ENCODE measurements at places on chromosomes 12 and 14.

GRCh38 chr14:101230161-101230850 lies 326.8 kb upstream of the RTL1 start:
- no peak for DNase-seq

DNA sequence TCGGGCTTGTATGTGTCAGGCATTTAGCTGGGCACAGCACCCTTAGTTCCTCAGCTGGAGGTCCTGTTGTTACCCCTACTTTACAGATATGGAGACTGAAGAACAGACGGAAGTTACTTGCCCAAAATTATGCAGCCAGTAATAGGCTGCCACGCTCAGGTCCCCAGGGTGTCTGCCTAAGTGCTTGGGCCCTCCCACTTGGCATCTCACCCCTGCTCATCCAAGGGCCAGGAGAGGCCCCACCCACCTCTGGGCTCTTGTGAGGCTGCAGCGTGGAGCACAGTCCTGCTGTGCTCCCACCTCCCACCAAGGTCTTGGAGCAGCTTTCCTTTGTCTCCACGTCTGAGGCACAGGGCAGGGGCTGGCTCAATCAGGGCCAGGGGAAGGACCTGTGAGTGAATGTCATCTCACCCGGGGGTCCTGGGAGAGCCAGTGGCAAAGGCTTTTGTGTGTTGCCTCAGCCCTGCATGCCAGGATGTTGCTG lies 64.6 kb downstream of the BEGAIN start:
- DNase-seq: no peak

GRCh38 chr14:81268016-81268416 lies 47.3 kb upstream of the GTF2A1 start:
- no peak for DNase-seq

GRCh38 chr12:67422081-67422480 lies 152.9 kb downstream of the CAND1 start:
- no peak for DNase-seq

GRCh38 chr12:12087693-12088034 lies 16.9 kb downstream of the BCL2L14 start:
- no peak for DNase-seq

DNA sequence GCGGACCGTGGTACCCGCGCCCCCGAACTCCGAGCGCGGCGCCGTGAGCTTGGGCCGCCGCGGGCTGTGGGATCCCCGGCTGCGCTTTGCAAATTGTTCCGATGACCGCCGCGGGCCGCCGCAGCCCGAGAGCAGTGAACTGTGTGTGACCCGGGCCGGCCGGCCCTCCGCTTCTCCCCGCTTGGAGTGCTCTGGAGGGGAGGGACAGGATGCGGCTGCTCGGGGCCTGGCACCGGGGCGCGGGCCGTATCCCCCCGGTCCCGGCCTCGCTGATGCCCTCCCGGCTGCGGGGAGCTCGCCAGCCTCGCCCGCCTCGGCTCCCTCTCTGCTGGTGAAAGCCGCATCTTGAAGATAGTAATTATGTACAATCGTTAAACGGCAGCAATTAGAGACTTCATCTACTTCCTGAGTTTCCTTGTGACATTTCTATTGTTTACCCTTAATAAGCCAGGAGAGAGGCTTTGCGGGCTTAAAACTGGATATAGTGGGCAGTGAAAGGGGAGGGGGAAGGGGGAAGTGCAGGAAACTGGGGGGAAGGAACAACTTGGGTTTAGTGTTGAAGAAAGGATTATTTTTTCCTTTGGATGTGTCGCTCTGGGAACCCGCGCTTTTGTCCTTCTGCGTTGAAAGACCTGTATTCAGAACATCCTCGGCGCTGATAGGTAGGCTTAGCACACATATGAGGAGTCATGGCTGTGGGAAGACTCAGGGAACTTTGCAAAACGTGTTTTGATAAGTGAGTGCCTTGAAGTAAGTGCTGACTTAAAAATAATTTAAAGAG lies 1.2 kb downstream of the PELI2 start:
- no peak for DNase-seq

DNA sequence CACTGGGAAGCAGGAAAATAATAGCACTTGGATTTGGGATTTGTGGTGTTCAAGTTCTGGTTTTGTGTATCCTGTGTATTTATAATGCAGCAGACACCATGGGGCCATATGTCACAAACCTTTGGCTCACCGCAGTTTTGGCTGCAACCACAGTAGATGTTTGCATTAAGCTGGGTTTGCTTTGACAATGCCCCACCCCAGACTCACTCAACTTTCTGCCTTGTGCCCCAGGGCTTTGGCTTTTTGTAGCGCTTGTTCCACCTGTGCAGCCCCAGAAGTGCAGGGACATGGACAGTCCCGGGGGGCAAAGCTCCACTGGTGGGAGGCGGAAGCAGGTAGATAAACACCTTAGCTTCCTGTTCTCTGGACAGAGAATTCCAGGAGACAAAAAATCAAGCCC lies 446.9 kb downstream of the MED13L start:
- DNase-seq: no peak

DNA sequence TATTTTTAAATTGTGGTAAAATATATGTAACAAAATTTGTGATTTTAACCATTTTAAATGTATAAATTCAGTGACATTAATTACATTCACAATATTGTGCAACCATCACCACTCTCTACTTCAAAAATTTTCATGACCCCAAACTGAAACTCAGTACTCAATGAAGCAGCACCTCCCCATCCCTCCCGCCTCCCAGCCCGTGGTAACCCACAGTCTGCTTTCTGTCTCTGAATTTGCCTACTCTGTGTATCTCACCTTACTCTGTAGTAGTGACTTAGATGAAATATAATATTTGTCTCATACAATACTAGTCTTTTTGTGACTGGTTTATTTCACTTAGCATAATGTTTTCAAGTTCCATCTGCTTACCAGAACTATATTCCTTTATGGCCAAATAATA lies 36.2 kb downstream of the EML1 start:
- DNase-seq: no peak

DNA sequence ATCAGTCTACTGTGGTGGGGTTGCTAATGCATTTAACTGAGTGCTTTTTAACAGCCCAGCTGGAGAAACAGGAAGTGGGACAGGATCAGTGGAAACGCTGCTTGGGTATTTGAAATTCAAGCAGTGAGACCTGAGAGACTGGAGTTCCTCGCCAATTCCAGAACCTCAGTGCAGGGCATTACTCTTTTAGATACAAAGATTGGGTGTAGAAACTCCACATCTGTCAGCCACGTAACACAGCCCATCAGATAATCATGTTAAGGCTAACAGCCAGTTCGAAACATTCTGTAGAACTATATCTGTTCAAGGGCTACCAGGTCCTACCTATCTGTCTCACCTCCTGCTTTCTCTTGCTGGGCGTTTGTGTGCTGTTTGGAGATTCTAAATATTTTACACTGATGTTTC lies 45.5 kb downstream of the RAD52 start:
- no peak for DNase-seq

- no peak for DNase-seq
Observed at GRCh38 chr12:48119834-48120195, 651 bp downstream of the PFKM start.

DNA sequence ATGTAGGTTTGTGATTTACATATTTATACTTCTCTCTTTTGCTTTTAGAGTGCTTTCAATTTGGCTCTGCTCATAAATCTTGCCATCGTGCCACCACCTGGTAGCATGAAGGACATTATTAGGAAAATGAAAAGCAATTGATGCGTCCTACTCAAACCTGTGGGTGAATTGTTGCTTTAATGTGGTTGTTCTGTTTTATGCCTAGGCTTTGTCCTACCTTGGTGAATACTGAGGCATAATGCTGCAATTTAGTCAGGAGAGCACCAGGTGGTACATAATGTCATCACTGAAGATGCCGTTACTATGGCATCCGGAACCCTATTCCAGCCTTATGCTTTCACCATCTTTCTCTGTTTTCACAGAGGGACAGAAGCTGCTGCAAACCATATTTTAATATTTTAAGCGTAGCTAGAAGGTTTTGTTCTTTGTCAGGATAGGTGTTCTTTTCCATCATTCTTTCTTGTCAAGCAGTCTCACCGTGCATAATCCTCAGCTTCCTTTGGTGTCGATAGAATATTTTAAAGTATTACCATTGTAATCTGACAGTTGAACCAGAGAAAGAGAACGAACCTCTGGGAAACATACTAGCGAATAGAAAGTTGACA lies 68.5 kb upstream of the PKP2 start:
- DNase-seq: no peak

DNA sequence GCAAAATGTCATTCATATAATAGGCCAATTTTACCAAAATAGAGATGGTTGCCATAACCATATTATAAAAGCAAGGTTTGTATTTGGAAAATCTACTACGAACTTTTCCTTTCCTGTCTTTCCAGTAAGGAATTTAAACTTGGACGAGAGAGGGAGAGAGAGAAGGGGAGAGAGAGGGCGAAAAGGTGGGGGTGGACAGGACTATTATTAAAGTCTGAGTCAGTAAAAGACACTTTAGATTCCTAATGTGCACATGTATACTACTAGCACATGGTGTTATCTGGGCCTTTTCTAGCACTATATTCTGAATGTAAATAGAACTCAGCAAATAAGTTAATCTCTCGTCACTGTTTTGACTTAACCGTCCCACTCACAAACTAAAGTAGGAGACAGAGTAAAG lies 30.4 kb upstream of the FBLN5 start:
- DNase-seq: no peak

- DNase-seq: no peak
Observed at GRCh38 chr12:15580431-15580830, 208.8 kb downstream of the EPS8 start.

DNA sequence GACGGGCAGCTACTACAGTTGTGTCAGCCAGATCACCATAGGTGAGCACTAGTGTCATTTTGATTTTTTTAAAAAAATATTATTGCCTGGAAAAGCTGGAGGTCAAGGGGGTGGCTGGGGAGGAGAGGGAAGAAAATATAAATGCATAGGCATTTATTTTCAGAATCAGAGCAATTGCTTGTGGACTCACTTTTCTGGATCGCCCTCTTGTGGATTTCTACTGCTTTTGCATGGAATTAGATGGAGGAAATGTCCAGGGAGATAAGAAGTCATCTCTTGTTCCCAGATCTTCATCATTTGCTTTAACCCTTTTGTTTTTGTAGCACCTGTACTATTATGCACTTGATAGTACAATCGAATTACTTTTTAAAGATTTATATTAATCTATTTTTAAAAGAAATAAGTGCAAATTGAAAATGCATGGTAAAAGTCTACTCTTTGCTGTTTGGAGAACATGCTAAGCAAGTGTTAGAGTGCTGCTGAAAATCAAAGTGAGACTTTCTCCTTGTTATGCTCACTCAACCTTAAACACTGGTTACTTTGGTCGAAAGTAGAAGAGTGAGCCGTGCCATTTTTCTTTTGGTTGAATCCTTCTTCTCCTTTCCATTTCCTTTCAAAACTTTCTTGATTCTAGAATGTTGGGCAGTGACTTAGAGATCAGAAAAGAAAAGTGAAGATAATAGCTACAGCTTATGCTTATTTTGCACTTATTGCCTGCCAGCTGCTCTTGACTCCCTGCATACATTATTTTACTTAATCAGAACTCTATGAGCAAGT lies 60.6 kb upstream of the ANO4 start:
- DNase-seq: no peak

GRCh38 chr12:108400056-108400455 lies 60.9 kb upstream of the CMKLR1 start:
- DNase-seq: no peak

GRCh38 chr14:102571043-102571442 lies 21.4 kb upstream of the RCOR1 start:
- DNase-seq: no peak

DNA sequence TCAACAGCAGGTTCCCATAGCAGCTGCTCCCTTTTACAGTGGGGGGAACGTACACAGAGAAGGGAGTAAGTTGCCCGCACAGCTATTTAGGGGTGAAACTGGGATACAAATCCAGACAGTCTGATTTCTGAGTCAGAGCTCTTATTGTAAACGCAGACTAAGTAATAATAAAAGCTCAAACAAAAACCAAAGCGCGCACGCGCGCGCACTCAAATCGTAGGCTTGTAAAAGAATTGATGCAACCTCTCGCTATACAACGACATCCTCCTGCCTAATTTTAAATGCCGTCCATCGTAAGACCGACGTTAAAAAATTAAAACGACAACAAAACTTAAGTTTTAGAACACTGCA lies 747 bp upstream of the DACT1 start:
- no peak for DNase-seq

GRCh38 chr12:64039281-64039871 lies 182.7 kb downstream of the KICS2 start:
- no peak for DNase-seq

- no peak for DNase-seq
Observed at GRCh38 chr14:94969766-94970165, 187.6 kb downstream of the DICER1 start.

DNA sequence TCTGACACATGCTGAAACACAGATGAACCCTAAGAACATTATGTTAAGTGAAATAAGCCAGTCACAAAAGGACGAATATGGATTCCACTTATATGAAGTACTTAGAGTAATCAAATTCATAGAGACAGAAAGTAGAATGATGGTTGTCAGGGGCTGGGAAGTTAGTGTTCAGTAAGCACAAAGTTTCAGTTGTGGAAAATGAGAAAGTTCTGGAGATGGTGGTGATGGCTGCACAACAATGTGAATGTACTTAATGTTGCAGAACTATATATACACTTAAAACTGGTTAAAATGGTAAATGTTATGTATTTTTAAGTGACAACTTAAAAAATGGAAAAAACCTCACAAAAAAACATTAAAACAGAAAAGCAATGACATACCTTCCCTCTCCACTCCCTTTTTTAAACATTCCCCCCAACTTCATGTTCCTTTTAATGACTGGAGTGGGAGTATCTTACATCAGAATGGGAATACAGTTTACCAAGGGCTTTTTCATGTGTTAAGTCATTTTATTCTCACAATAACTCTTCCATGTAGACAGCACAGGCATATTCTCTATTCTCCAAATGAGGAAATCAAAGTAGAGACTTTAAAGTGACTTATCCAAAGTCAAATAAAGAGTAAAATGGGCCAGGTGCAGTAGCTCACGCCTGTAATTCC lies 24.0 kb downstream of the BTBD7 start:
- no peak for DNase-seq

GRCh38 chr14:94342334-94342934 lies 19.3 kb upstream of the SERPINA6 start:
- no peak for DNase-seq

- no peak for DNase-seq
Observed at GRCh38 chr12:130076752-130077151, 85.5 kb upstream of the FZD10 start.

DNA sequence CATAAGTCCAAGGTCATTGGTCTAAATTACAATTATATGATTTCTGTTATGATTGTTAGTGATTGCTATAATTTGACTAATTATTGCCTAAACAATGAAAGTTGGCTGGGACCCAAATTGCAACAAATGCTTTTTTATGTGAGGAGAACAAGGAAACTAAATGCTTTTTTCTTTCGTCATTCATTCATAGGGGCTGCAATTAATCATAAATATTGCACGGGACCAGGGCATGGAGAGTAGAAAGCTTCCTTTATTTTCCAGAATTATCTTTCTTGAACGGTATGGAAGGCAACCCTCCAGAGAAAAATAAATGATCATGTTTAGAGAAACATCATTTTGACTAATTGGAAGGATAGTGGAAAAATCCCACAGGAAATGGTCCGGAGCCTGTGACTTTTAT lies 32.6 kb upstream of the ARHGAP5 start:
- no peak for DNase-seq

Measured in stimulated activated CD8-positive, alpha-beta memory T cell treated with anti-CD3 and anti-CD28 coated beads, Interleukin-12 subunit alpha, Interleukin-12 subunit beta, amount 100 ng/mL, for 4 hours (primary cell).